ENCODE measurements at places on chromosomes 16 and 17.

GRCh38 chr16:28192806-28193529 lies 18.8 kb downstream of the XPO6 start:
- no peak for DNase-seq

- DNase-seq = no peak
Measured at GRCh38 chr17:16407911-16408588, 7.3 kb upstream of the TRPV2 start.

DNA sequence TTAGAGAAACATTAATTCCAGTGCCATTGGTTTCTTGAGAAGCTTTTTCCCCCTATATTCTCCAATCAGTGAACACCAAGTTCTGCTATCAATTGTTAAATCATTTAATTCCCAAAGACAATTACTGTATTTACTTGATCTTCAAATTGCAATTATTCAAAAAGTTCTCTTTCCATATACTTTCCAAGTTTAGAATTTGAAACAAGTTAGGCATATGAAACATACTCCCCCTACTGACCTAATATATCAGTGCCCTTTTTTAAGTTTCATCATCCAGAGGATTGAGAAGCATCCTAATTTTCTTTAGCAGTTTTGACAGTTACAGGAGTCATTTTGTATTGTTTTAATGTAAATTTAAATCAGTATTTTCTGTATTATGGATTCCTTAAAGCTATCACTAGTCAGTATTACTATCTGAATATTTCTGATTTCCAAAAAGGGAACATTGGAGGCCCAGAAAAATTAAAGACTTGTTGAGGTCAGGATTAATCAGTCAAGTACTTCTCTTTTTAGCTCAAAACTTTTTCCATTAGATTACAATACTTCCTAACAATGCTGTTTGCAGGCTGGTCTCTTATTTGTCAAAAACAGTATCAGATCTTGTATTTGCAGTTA lies 16.3 kb downstream of the MEIOC start:
- DNase-seq = no peak

- peak; percentile 100 for DNase-seq
Measured at GRCh38 chr17:49887086-49887743, 39.3 kb upstream of the TAC4 start.

DNA sequence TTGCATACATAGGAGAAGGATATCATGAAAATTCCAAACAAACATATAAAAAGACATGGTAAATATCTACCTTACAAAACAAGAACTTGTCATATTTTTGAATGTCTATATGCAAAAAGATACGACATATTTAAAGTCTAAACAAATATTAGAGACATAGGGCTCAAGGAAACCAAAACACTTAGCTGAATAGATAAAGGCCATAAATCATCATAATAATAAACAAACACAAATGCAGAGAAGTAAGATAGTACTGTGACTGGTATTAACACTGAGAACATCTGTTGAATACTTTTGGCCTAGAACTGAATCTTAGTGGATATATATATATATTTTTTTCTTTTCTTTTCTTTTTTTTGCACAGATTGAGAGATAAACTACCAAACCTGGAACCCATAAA lies 435.8 kb downstream of the KCNJ18 start:
- DNase-seq = no peak
